Retinal pigment epithelial cell (primary cell): ENCODE measurements at places on chromosomes 3 and 15.

GRCh38 chr3:73498764-73499622, 125.7 kb downstream of the PDZRN3 start:
- no peak for DNase-seq

DNA sequence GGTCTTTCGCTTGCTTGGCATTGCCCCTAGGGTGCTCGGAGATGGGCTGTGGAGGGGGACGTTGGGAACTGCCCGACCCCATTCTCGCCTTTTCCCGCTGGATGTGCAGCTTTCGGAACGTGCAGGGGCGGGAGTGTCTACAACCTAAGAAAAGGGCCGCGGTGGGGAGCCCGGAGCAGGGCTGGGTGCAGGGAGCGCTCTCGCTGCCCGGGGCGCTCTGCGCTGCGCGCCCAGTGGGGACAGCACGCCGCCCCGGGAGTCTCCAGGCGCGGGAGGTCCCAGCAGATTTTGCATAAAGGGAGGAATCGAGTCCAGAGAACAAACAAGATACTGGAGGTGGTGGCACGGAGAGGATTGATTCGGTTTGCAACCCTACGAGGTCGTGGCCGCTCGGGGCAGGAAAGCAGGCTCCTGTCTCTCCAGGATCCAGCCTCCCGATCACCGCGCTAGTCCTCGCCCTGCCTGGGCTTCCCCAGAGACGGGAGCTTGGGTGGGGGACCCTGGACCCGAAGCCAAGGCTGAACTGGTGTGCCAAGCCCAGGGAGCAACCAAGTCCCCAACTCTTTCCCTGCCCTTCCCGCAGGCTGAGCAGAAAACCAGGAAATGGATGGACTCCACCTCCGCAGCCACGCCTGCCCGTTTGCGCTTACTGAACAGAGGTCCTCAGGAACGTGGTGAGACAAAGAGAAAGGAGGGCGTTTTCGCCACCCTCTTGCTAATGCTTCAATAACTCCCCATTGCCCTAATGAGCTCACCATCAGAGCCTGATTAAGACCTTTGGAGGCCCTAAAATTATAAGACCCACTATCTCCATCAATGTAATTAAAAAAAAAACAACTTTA, 59.7 kb downstream of the NOX5 start:
- DNase-seq = peak; percentile 19

DNA sequence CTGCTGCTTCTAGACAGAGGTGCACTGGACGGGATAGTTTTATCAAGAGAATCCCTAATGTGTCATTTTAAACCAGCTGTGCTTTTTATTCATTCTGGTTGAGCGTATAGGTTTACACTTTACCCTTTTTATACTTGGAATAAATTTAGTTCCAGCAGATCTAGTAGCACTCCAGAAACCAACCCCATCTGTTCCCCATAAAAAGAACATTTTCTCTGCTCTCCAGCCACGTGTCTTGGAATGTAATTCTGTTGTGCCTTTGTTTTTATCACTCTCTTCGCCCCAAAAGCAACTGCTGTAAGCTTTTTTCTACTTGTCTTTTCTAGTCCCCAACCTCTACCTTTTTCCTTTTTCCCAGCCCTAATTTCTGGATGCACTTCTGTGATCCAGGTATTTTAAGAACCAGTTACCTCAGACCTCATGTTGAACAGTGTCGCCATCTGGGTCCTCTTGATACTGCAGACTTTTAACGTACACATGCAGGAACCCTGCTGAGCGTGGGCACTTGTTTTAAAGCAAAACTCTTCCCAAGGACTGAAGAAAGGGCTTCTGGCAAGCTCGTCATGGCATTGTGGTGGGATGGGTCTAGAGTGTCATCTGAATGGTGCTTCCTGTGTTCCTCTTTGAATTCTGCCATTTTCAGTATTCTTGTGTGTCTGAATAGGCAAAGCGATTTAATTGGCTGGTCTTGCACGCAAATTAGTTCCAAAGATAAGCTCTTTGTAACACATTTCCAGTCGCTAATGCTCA, 5.7 kb upstream of the EXOG start:
- DNase-seq = no peak

DNA sequence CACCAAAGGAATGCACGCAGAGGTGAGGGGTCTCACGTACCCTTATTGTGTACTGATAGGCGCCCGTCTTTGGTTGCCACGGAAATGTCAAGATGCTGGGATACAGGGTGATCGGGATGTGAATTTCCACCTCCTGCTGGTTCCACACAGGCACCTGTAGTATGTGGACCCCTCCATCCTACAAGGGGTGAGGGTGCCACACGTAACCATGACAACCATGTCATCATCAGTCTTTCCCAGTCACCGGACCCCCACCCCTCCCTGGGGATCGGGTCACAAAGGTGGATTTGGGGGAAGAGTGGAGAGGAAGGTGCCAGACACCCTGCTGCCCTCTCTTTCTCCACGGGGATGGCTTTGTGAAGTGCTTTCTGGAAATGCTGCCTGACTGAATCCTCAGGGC, 44.7 kb downstream of the NUP210 start:
- no peak for DNase-seq

- DNase-seq = no peak
These were observed 623.8 kb upstream of the AGTR1 start for GRCh38 chr3:148073721-148074456.

- DNase-seq = no peak
These were observed 9.9 kb downstream of the GTPBP8 start for GRCh38 chr3:113000691-113001090.

DNA sequence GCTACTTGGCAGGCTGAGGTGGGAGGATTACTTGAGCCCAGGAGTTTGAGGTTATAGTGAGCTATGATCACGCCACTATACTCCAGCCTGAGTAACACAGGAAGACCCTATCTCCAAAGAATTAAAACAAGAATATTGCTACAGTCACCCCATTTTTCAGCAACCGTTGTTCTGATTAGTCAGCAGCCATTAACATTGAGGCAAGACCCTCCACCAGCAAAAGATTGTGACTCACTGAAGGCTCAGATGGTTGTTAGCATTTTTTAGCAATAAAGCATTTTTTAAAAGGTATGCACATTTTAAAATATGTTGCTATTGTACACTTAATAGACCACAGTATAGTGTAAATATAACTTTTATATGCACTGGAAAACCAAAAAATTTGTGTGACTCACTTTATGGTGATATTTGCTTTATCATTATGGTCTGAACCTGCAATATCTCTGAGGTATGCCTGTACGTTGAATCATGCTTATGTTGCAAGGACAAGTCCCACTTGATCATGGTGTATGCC, 492.6 kb downstream of the SQOR start:
- DNase-seq = no peak

DNA sequence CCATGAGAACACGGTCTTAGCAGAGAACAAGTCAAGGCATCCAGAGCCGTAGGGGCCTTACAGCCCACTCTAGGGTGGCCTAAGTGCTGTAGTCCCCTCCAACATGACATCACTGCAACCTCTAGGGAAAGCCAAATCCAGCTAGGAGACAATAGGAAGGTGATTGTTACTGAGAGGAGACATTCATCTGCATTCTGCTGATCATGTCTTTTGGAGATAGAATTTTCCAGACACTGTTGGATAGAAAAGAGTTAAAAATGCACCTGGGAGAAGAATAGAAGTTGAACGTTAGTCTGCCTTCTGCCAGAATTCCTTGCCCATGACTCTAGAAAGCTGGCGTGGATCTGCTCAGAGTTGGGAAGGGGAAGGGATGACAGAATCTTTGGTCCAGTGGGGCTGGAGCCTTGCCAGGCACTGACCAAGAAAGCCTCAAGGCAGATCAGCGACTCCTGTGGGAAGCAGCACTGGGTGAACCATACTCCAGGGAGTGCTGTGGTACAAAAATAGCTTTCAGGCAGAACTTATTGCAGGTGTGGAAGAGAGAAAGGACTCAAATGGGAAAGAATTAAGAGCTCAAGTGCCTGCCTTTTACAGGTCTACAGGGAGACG, 44.8 kb upstream of the RAF1 start:
- DNase-seq = no peak

GRCh38 chr3:9040996-9041395, 77.7 kb upstream of the RAD18 start:
- no peak for DNase-seq

DNA sequence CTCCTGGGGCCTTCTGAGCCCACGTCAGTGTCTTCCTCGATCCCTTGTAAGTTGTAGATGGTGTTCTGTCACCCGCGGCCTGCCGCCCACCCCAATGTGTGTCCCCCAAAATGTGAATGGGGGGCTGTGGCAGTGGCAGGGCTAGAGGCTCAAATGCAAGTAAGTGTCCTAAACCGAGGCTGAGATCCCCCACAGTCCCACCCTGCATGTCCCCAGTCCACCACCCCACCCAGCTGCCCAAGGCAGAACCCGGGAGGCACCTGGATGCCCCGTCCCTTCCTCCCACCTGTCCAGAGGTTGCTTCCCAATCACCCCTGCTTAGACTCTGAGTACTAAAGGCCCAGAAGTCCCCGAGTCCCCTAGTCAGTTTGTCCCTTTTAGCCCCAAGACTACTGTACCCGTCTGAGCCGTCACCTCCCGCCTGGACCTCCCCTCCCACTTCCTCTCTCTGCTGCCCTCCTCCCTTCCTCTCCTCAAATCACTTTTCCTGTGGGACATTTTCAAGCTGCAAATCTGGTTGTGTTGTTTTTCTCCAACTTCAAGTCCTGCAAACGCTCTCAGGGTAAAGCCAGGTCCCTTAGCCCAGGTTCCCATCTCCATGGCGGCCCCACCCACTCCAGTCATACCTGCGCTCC, 11.8 kb upstream of the PLXND1 start:
- DNase-seq = no peak

DNA sequence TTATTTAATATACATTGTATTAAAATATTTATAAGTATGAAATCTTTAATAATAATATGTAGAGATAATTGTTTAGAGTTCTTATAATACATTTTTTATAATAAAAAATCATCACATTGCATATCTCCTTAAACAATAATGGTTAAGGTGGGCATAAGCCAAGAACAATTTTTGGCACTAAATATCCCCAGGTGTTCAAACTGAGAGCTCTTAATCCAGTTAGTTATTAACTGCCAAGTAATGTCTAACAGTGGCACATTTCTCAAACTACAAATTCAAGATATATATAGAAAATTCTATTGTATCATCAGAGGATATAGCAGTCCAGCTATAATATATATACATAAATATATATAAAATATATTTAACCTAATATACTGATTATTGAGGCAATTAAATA, 680.8 kb downstream of the SI start:
- DNase-seq = no peak

GRCh38 chr15:93983526-93983925, 247.8 kb upstream of the MCTP2 start:
- DNase-seq = no peak

DNA sequence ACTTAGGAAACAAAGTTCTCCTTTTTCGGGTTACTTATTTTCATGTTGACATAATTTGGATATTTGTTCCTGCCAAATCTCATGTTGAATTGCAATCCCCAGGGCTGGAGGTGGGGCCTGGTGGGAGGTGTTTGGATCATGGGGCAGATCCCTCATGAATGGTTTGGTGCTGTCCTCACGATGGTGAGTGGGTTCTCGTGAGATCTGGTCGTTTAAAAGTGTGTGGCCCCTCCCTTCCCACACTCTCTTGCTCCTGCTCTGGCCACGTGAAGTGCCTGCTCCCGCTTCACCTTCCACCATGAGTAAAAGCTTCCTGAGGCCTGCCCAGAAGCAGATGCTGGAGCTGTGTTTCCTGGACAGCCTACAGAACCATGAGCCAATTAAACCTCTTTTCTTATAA, 43.7 kb upstream of the MCF2L2 start:
- no peak for DNase-seq

DNA sequence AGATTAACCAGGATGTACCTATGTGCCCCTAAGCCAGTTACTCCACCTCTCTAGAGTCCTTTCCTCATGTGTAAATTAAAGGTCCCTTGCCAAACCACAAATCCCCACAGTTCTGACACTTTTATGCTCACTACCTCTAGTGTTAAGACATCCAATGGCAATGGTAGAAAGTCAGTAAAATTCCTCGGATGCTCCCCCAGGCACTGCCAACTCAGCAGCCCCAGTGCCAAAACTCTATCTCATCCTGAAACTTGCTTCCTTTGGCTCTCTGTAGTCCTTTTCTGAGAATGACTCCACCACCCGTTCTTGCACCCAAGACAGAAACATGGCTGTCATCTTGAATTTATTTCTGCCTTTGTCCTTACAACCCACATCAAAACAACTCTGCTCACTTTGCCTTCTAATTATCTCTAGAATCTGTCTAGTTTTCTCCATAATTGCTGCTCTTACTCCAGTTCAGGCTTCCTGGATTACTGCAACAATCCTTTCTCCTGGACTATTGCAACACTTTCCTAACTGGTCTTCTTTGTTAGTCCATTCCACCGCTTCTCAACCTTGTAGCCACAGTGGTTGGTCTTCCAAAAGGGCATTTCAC, 41.6 kb downstream of the MB21D2 start:
- DNase-seq = no peak

GRCh38 chr3:173933113-173933512, 535.6 kb downstream of the NLGN1 start:
- DNase-seq = no peak

DNA sequence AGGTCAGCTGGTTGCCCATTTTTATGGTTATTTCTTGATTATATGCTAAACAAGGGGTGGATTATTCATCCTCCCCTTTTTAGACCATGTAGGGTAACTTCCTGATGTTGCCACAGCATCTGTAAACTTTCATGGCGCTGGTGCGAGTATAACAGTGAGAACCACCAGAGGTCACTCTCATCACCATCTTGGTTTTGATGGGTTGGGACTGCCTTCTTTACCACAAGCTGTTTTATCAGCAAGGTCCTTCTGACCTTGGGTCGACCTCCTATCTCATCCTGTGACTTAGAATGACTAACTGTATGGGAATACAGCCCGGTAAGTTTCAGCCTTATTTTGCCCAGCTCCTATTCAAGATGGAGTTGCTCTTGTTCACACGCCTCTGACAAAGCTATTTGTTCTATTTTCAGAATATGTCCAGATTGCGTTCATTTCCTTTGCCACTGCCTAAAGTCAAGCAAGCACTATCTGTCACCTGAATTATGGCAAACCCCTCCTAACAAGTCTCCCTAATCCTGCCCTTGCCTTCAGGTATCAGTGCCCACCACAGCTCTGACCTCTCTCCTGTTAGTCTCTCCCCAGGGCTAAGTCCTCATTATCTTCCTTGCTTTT, 308.5 kb downstream of the ROBO2 start:
- no peak for DNase-seq

GRCh38 chr3:33385423-33385822, 54.8 kb downstream of the UBP1 start:
- DNase-seq = no peak

GRCh38 chr15:68875377-68876116, 54.8 kb upstream of the SPESP1 start:
- peak; percentile 60 for DNase-seq

DNA sequence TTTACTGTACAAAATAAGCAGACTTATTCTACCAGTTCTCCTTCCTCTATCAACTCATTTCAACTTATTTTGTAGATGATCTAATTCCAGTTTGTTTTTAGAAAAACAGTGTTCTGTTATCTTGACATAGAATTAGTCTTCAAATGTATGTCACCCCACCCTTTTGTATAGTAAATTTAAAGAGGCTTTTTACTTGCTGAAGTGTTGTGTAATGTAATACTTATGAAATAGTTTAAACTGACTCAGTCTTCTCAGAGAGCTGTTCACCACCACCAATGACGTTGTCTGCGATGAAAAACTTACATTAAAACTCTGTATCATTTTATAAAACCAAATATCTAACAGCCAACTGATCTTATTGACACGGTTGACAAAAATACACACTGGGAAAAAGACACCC, 82.9 kb downstream of the RAP2B start:
- no peak for DNase-seq
